ENCODE measurements at places on chromosomes 5 and 9. TPM values are rescaled to one million over a fixed set of nuclear protein-coding genes. Genes with fewer than 3 reads are reported as not detected.

Gene SLC25A48
- not detected for total RNA-seq

Gene GPR21
- total RNA-seq = 0.35 TPM

Gene MYMK
- not detected for total RNA-seq

Gene ZFAND5
- 98.8 TPM for total RNA-seq

Gene GMCL2
- total RNA-seq = not detected

Gene PCDHA10
- not detected for total RNA-seq

Gene SV2C
- total RNA-seq = not detected

Gene WNK2
- 0.20 TPM for total RNA-seq

Gene LMBRD2
- total RNA-seq = 11.4 TPM

Gene FOXI1
- total RNA-seq = not detected

Gene BARHL1
- not detected for total RNA-seq

Gene CCDC192
- not detected for total RNA-seq

Gene SHLD3
- total RNA-seq = 8.5 TPM

Gene CORO2A
- 5.1 TPM for total RNA-seq

Gene TLX3
- total RNA-seq = not detected

Gene ZER1
- total RNA-seq = 18.3 TPM

Gene SIMC1
- 20.5 TPM for total RNA-seq

Gene SLC25A2
- 0.31 TPM for total RNA-seq

Gene SLC1A3
- 0.37 TPM for total RNA-seq

Gene ASPN
- total RNA-seq = not detected

Gene IFNA13
- not detected for total RNA-seq

Gene SEC16A
- total RNA-seq = 75.5 TPM

Gene FOXE1
- total RNA-seq = not detected

Gene NEK6
- 66.0 TPM for total RNA-seq

Gene CLPTM1L
- total RNA-seq = 110 TPM

Gene KLHL9
- total RNA-seq = 16.3 TPM

Gene RAI14
- 3.9 TPM for total RNA-seq

Gene PALM2AKAP2
- total RNA-seq = not detected

Gene PRKAA1
- total RNA-seq = 79.4 TPM

Gene OLFM1
- total RNA-seq = not detected

Gene STC2
- total RNA-seq = 2.4 TPM

Gene PTPRD
- 0.02 TPM for total RNA-seq

Gene CCL21
- not detected for total RNA-seq

Gene DNAI1
- not detected for total RNA-seq

Measured in CD8-positive, alpha-beta memory T cell (primary cell).